Activated CD4-positive, alpha-beta T cell treated with anti-CD3 and anti-CD28 coated beads, Interleukin-2, amount 10 ng/mL, durations not matched to agents 7 days and 5 days (primary cell): ENCODE measurements at places on chromosomes 4 and X. TPM values are rescaled to one million over a fixed set of nuclear protein-coding genes. Genes with fewer than 3 reads are reported as not detected.

GRCh38 chrX:46647251-46647650, 73.7 kb downstream of the CHST7 start:
- no peak for DNase-seq
- H3K27ac ChIP-seq, result no peak overlapping the region
- peaks cover 7% of the 10 kb centered on the region for H3K36me3 ChIP-seq
- H3K4me3 ChIP-seq, result no peak overlapping the region

GRCh38 chrX:129661369-129661768, 6.6 kb upstream of the APLN start:
- H3K4me1 ChIP-seq, result no peaks in the 10 kb centered on the region
- H3K4me3 ChIP-seq, result no peak overlapping the region
- no peaks in the 10 kb centered on the region for H3K36me3 ChIP-seq
- H3K27me3 ChIP-seq, result peaks cover 26% of the 10 kb centered on the region
- H3K27ac ChIP-seq, result no peak overlapping the region

DNA sequence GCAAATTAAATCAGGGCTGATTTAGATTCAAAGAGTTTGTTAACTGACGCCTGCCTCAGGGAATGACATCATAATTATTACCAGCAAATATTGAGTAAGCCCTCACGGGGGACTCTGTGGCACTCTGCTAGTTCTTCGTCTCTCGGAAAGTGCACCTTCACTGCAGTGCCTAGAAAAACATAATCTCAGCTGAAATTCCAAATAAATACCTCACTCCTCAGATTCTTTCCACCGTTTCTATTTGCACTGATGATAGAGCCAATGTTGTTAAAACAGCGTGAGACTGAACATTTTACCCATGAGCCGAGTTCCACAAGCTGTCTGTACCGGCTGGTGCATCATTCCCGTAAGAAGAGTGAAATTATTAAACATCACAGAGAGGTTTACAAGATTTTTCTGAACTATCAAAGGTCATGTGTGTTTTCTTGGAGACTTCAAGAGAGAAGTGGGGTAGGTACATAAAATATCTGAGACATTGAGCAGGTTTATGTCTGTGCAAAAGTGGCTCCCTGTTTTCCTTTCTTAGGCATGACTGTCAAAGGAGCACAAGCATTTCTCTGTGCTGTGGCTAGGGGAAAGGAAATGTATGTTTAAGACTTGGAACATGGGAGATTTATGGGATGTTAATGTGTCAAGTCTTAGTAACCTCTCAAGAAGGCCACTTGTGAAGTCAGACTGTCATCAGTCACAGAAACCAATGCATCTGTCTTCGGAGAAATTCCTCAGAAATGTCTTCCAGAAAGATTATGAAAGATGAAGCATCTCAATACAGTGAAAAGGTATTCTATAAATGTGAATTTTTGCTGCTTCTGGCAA, 119.6 kb downstream of the CBLL2 start:
- no peak overlapping the region for H3K27ac ChIP-seq
- no peaks in the 10 kb centered on the region for H3K27me3 ChIP-seq
- H3K4me1 ChIP-seq, result no peaks in the 10 kb centered on the region
- H3K4me3 ChIP-seq, result no peak overlapping the region

DNA sequence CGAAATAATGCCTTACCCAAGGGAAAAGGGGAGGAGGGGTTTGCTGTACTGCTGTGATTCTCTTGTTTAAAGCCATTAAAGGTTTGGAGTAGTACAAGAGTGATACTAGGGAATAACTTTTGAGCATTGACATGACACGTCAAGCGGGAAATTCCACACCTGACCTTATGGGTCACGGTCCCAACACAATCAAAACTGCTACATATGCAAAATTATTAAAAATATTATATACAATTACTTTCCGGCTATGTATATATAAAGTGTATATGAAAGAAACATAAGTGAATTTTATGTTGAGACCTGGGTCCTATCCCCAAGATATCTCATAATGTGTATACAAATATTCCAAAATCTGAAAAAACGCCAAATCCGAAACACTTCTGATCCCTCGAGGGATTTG, 21.0 kb downstream of the FNIP2 start:
- no peak overlapping the region for H3K4me3 ChIP-seq
- no peak for DNase-seq
- H3K27ac ChIP-seq, result no peak overlapping the region

DNA sequence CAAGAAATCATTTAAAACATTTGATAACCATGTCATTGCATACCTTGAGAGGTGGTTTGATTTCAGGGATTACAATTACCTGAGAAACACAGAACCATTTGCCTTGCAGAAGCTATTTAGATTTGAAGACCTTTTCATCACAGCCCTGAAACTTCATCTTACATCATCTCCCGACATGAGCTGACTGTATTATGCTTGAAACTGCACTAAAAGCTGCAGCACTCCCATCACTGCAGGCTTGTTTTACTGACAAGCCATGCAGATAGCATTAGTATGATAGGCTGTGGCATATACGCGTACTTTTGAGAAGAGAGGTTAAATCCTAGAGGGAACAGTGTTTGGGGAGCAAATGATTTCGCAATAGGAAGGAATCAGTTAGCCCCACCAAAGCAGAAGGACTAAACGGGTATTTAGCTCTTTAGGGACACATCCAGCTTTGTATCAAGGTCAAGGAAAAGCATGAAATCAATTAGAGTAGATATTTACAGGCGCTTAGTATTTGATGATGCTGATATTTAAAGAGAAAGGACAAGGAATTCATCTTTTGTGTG, 133.2 kb upstream of the DIAPH2 start:
- H3K36me3 ChIP-seq, result no peaks in the 10 kb centered on the region
- no peak for DNase-seq
- H3K27me3 ChIP-seq, result peaks cover 2% of the 10 kb centered on the region

DNA sequence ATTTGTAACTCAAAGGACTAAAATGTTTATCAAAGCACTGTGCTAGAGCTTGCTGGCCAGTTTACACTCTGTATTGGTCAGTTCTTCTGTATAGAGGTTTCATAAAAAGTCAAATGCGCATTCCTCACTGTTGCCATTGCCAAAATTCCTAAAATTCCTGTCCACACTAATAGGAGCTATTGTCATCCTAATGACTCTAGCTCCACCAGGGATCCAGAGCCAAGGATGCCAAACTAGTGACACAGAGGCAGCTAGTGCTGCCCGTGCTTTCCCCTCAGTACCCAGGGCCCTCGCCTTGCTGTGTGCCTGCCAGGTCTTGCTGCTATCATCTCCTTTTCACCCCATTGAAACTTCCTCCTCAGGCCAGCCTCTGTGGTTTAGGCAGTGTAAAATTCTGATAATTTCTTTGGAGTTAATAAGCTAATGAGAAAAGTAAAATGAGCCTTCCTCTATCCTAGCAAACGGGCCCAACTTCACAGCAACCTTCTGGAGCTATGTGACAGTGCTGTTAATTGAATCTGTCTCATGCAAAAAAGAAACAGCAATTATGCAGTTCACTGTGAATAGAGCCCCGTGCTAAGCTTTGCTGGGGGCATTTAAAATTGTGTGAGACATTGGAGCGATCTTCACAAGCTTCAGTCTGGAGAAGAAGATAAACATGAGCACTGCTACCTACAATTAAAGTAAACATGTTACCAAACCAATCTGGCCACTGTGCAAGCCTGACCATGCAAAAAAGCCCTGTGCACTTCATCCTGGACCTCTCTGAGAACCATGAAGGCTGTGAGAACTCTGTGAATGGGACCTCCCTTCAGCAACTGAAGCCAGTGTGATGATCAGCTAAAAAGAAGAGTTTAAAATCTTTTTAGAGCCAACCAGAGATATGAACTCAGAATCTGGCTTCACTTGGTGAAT, 43.1 kb upstream of the FGF2 start:
- H3K27me3 ChIP-seq, result peaks cover 4% of the 10 kb centered on the region
- DNase-seq, result no peak
- no peak overlapping the region for H3K27ac ChIP-seq

DNA sequence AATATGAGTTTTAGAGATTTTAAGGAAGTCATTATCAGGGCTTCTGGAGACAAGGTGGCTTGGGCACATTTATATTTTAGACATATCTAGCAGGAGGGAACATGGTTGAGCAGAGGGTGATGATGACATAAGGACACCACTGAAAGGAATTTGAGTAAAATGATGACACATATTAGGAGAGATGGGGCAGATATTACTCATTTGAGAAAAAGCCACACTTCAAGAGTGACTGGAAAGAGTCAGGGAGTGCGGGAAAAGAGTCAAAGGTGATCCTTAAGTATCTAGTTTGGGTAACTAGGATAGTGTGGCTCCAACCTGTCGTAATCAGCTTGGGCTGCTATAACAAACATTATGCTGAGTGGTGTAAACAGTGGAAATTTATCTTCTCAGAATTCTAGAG, 377.7 kb downstream of the PACRGL start:
- H3K36me3 ChIP-seq, result no peaks in the 10 kb centered on the region
- H3K27me3 ChIP-seq, result no peaks in the 10 kb centered on the region
- H3K4me1 ChIP-seq, result no peaks in the 10 kb centered on the region

DNA sequence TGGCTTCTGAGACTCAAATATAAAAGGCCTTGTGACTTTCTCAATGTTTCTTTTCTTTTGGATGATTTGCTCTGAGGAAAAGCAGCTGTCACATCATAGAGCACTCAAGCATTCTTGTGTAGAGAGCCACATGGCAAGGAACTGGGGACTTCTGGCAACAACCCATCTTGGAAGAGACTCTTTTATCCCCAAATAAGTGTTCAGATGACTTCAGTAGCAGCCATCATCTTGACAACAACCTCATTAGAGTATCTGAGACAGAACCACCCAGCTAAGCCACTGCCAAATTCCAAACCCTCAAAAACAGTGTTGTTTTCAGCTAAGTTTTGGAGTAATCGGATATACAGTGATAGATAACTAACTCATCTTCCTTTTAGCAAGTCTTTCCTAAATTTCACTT, 1431.7 kb upstream of the IGFBP7 start:
- no peak overlapping the region for H3K4me3 ChIP-seq
- no peaks in the 10 kb centered on the region for H3K36me3 ChIP-seq
- no peaks in the 10 kb centered on the region for H3K4me1 ChIP-seq
- no peaks in the 10 kb centered on the region for H3K27me3 ChIP-seq
- no peak for DNase-seq
- no peak overlapping the region for H3K27ac ChIP-seq

DNA sequence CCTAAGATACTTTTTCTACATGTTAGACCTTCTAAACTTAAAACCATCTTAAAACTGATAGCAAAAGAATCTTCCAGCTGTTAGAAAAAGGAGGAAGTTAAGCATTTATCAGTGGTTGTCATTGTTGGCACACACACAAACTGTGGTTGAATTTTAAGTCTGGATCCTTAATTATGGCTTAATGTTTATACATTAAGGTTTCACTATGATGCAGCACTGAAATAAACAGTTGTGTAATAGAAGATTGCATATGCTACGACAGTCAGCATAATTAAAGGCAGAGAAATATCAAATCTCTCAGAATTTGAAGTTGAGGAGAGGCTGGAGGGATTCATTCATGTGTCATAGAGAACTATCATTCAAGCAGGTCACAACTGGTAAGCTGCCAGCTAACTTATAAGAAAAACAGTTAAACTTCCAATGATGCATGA, 32.3 kb downstream of the ADGRA3 start:
- H3K36me3 ChIP-seq, result no peaks in the 10 kb centered on the region
- H3K4me3 ChIP-seq, result no peak overlapping the region
- no peaks in the 10 kb centered on the region for H3K27me3 ChIP-seq
- no peak for DNase-seq

DNA sequence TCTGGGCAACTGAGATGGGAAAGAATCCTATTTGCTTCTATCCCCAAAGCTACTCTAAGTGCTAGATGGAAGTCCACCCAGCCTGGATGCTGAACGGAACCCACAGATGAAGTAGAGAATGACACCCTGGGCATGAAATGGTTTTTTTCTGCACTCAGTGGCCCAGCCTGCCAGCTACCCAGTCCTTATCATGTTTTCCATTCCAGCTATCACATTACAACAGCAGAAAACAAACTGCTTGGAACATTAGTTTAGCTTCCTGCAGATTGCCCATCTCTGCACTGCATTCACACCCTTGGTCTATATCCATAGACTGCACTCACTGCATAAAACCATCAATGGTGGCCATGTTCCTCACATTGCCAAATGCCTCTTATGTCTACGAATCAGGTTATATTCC, 79.1 kb downstream of the NYX start:
- no peak overlapping the region for H3K4me3 ChIP-seq
- no peaks in the 10 kb centered on the region for H3K27me3 ChIP-seq
- no peak overlapping the region for H3K27ac ChIP-seq
- DNase-seq, result no peak
- peaks cover 46% of the 10 kb centered on the region for H3K36me3 ChIP-seq

- H3K27ac ChIP-seq, result no peak overlapping the region
- H3K27me3 ChIP-seq, result no peaks in the 10 kb centered on the region
- no peaks in the 10 kb centered on the region for H3K4me1 ChIP-seq
Observed at GRCh38 chrX:87808576-87809243, 291.1 kb downstream of the KLHL4 start.

DNA sequence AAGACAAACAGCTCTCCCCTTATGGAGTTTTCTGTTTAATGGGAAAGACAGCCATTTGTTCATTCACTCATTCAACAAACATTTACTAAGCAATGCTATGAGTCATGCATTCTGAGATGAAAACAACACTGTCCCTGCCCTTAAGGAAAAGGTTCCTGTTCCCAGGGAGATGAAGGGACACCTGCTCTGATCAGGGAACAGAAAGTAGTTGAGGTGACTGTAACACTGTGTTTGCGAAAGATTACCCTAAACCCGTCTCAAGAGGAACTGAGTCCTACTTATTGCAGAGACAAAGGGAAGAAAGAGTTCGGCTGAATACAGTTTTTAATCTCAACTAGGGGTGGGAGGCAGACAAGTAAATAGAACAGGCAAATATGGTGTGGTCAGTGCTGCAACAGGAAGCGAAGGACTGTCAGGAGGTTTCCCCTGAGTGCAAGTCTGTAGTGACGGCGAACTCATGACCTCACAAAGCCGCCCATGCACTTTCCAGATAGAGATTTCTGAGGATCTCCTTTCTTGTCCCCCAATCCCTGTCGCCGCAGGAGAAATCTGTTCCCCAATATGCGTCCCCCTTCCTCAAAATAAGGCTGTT, 712 bp downstream of the STX18 start:
- H3K36me3 ChIP-seq, result peaks cover 6% of the 10 kb centered on the region
- H3K4me3 ChIP-seq, result peak overlapping the region; percentile 89
- H3K27me3 ChIP-seq, result no peaks in the 10 kb centered on the region
- DNase-seq, result peak; percentile 44

GRCh38 chrX:129493643-129494042, 29.6 kb downstream of the SMARCA1 start:
- H3K4me1 ChIP-seq, result no peaks in the 10 kb centered on the region
- H3K36me3 ChIP-seq, result no peaks in the 10 kb centered on the region
- H3K27ac ChIP-seq, result no peak overlapping the region
- no peaks in the 10 kb centered on the region for H3K27me3 ChIP-seq
- no peak for DNase-seq
- no peak overlapping the region for H3K4me3 ChIP-seq

- H3K4me3 ChIP-seq, result no peak overlapping the region
- DNase-seq, result no peak
Observed at GRCh38 chrX:148923631-148924030, 423.2 kb downstream of the AFF2 start.

- no peak overlapping the region for H3K27ac ChIP-seq
- H3K4me3 ChIP-seq, result no peak overlapping the region
- no peak for DNase-seq
- H3K27me3 ChIP-seq, result no peaks in the 10 kb centered on the region
- H3K36me3 ChIP-seq, result no peaks in the 10 kb centered on the region
Observed at GRCh38 chrX:115948018-115948923, 222.3 kb upstream of the AGTR2 start.

GRCh38 chr4:39730072-39730471, 32.1 kb downstream of the UBE2K start:
- H3K27ac ChIP-seq, result no peak overlapping the region
- peaks cover 11% of the 10 kb centered on the region for H3K4me1 ChIP-seq
- DNase-seq, result no peak

GAB3 gene
- total RNA-seq, result 5.5 TPM

ANAPC10 gene
- total RNA-seq, result 25.4 TPM

RRH gene
- 0.22 TPM for total RNA-seq
